AG10803 (cell line): ENCODE measurements at places on chromosomes 11 and 22.

GRCh38 chr11:1892116-1892515 lies 421 bp upstream of the PRR33 start:
- no peak for DNase-seq

DNA sequence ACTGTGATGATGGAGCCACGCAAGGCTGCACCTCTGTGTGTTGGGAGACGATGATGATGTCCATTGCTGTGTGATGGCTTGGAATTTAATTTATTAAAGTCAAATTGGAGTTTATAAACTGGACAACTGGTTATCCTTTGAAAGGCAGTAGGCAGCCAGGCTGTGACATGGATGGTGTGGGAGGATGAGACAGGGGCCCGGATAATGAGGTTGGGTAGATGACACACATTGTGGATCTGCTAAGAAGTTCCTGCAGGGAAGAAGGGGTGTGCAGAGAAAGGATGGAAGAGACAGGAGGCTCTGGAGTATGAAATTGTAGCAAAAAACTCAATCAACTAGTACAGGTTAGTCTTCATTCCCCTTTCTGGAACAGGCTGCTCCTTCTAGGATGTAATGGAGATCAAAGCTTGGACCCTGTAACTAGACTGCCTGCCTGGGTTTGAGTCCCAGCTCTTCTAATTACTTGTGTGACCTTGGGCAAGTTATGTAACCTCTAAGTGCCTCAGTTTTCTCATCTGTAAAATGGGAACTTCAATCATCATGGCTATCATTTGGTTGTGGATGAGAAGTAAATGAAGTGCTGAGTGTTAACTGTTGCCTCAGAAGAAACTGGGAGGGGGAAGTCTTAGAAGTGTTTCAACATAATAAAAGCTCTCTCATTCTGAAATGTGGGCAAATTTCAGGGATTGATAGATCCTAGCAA lies 4.2 kb upstream of the HINFP start:
- DNase-seq: no peak

GRCh38 chr22:46993633-46994032 lies 231.2 kb downstream of the TBC1D22A start:
- no peak for DNase-seq

DNA sequence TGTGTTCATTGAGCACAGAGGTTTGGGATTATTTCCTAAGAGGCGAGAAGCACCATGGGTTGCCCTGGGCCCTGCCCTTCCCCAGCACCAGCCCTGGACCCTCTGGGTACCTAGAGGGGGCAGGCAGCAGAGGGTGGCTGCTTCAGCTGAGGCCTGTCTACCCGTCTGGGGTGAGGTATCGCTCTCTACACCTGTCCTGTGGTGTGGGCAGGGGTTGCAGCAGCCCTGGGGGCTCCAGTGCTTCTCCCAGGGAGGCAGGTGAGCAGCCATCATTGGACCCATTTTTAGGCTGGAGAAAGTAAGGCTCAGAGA lies 15.6 kb downstream of the PRDM11 start:
- DNase-seq: no peak

- DNase-seq: peak; percentile 38
Measured at GRCh38 chr11:79119491-79120284, 321.1 kb downstream of the TENM4 start.

- no peak for DNase-seq
Measured at GRCh38 chr11:72333661-72334060, 89.7 kb upstream of the PHOX2A start.

DNA sequence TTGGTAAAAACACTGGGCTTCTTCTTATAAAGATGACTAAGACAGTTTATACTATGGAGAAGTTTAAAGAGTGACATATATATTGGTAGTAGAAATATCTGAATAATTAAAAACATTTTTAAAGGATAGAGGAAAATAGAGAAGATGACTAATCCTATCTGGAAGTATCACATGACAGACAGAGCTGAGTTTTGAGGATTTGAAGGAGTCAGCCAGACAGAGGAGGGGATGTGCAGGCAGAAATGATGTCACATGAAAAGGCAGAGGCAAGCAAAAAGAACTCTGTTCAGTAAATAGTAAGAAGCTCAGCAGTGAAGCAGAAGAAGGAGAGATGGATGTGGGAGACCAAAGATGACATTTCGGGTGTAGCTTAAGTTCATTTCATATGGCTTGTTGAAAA lies 1.6 kb downstream of the OR10A2 start:
- peak; percentile 2 for DNase-seq

DNA sequence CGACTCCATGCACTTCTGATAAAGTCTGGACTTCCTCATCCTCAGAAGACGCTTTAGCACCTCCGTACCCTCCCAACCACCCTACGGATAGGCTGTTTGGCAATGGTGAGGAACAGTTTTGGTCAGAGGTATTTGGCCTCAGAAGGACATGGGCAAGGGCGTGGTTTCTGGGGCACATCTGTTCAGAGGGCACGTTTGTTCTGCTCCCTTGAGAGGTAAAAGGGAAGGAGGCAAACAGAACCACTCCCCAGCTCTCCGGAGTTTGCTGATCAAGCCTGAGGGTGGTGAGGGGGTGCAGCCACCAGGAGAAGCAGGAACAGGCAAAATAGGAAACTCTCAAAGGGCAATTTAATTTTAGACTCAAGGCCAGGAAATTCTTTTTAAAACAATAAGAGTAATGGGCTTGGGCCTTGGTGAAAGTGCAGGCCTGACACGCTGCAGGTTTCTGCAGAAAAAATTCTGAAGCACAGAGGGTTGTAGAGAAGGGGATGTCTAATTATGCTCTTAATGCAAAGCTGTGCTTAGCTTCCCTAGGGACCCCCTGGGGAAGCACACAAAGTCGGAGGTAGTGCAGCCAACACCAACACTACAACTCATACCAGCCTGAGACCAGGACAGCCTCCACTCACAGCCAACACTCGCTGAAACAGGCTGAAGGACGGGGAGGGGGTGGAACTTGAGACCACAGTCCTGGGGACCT lies 23.3 kb downstream of the ETS1 start:
- no peak for DNase-seq

DNA sequence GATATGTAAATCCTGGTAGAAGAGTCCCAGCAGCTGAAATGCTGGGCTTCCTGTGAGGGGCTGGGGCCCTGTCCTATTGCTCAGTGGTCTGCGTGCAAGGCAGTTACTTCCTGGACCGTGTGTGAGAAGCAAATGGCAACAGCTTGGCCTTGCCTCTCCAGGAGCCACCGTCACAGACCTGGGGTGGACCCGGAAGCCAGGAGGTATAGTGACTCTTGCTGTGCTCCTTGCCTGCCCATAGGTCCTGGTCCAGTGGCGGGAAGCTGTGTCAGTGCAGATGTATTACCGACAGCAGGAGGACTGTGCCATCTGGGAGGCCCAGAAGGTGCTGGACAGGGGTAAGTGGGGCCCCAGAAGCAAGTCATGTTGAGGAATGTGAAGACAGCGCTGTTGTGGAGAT lies 54.3 kb downstream of the PISD start:
- no peak for DNase-seq

DNA sequence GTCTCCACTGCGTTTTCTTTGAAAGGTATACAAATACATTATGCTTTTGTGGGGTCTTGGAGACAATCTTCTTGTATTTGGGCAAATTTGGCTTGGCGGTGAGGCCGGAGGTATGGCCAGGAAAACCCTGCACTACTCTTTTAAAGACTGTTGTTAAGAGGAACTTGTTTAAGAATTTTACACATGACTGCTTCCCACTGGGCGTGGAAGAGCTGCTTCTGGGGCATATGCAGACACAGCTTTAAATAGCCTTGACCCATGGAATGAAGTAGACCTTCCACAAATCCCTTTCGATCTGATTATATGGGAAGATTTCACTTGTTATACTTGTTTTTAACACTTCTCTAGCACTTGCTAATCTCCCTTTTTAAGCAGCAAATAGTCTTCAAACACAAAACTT lies 453.6 kb downstream of the MN1 start:
- DNase-seq: no peak
